ENCODE measurements at places on chromosomes 16 and 17. TPM values are rescaled to one million over a fixed set of nuclear protein-coding genes. Genes with fewer than 3 reads are reported as not detected.

DNA sequence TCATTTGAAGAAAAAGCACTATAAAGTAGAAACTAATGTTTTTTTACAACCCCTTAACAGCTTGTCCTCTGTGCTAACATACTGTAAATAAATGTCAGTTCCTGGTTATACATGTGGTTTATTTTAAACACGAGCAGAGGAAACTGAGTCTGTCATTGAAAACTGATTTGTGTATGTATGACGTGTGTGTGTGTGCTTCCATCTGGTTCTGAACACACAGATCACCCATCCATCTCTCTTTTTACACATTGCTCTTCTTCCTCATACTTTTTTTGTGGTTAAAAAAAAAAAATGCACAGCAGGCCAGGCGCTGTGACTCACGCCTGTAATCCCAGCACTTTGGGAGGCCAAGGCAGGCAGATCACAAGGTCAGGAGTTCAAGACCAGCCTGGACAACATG, 49.5 kb downstream of the ZNF423 start:
- peaks cover 9% of the 10 kb centered on the region for H3K4me1 ChIP-seq
- no peaks in the 10 kb centered on the region for H3K27me3 ChIP-seq
- no peak for DNase-seq

DNA sequence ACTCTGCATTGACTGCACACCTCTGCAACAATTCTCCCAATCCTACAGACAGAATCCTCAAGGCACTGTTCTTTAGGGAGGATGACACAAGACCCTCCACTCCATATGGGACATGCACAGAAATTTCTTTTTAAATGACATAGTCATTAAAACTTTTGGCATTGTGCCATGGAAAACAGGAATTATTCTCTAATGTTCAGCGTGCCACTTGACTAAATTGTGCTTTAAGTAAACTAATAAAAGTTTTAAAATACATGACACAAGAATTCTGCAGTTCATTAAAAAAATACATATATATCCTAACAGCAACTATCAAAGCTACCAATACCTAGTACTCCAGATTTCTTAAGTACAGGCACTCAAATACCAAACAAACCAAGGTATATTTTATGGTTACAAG, 16.0 kb downstream of the CEP112 start:
- H3K36me3 ChIP-seq, result no peaks in the 10 kb centered on the region
- no peak for DNase-seq
- H3K27me3 ChIP-seq, result no peaks in the 10 kb centered on the region

GRCh38 chr17:81866440-81867169, 4.5 kb downstream of the ARHGDIA start:
- H3K27ac ChIP-seq, result peak overlapping the region; percentile 99
- no peaks in the 10 kb centered on the region for H3K27me3 ChIP-seq
- DNase-seq, result no peak
- H3K4me1 ChIP-seq, result peaks cover 86% of the 10 kb centered on the region
- H3K4me3 ChIP-seq, result no peak overlapping the region
- H3K36me3 ChIP-seq, result peaks cover 4% of the 10 kb centered on the region

- H3K36me3 ChIP-seq, result no peaks in the 10 kb centered on the region
- DNase-seq, result no peak
- H3K4me1 ChIP-seq, result no peaks in the 10 kb centered on the region
- H3K4me3 ChIP-seq, result no peak overlapping the region
- no peak overlapping the region for H3K27ac ChIP-seq
Measured at GRCh38 chr17:65277576-65277975, 140.4 kb downstream of the RGS9 start.

GRCh38 chr16:54106057-54106456, 180.5 kb downstream of the IRX3 start:
- H3K27ac ChIP-seq, result no peak overlapping the region
- DNase-seq, result no peak
- H3K4me1 ChIP-seq, result no peaks in the 10 kb centered on the region
- H3K4me3 ChIP-seq, result no peak overlapping the region

GRCh38 chr17:39927101-39927928, at the start of the genes LRRC3C and ORMDL3:
TSS of gene LRRC3C (plus strand) at chr17:39927732. CDS start at chr17:39941524, 13,792 bp downstream.
TSS of gene ORMDL3 (minus strand) at chr17:39927601. CDS start at chr17:39924203, 3,398 bp downstream.
- H3K27me3 ChIP-seq, result no peaks in the 10 kb centered on the region
- H3K36me3 ChIP-seq, result no peaks in the 10 kb centered on the region
- H3K27ac ChIP-seq, result peak within 1 kb of the TSS; percentile 90
- DNase-seq, result peak; percentile 96
- H3K4me1 ChIP-seq, result peaks cover 35% of the 10 kb centered on the region
- peak within 1 kb of the TSS; percentile 91 for H3K4me3 ChIP-seq

GRCh38 chr17:76439314-76439928, 13.5 kb downstream of the UBE2O start:
- H3K4me1 ChIP-seq, result no peaks in the 10 kb centered on the region
- H3K4me3 ChIP-seq, result no peak overlapping the region
- no peaks in the 10 kb centered on the region for H3K36me3 ChIP-seq
- H3K27ac ChIP-seq, result no peak overlapping the region
- no peaks in the 10 kb centered on the region for H3K27me3 ChIP-seq
- no peak for DNase-seq

DNA sequence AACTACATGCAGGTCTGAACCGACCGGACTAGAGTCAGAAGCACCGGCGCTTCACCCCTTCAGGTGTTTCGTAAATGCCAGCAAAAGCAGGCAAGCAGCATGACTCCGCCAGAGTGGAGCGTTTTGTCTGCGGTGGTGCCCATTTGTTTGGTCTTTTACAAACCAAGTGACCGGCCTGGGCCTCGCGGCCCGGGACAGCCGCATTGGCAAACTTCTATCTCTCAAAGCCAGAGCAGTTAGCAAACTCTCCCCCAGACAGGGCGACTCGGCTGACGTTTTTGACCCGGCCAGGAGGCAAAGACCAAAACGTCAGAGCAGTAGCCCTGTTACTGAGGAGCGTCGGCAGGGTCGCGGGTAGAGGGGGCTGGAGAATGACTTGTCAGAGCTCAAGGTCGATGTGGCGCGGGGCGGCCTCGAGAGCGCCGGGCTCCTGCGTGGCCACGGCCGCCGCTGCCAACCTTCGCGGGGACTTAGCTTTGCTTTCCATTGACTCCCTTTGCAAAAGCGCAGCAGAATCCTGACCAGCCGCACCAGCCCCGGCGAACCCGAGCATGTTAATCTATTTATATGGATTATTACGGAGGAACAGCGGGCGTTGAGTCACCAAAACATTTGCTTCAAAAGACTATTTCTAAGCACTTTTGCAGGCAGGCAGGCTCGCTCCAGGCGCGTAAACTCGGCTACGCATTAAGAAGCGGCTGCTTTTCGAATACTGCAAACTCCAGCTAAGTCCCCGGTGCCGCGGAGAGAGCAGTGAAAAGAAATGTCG, 763 bp upstream of the SOX9 start:
- H3K4me3 ChIP-seq, result peak overlapping the region; percentile 62
- H3K4me1 ChIP-seq, result peaks cover 51% of the 10 kb centered on the region
- no peaks in the 10 kb centered on the region for H3K36me3 ChIP-seq

- no peaks in the 10 kb centered on the region for H3K27me3 ChIP-seq
- no peak overlapping the region for H3K4me3 ChIP-seq
- no peak for DNase-seq
- H3K4me1 ChIP-seq, result no peaks in the 10 kb centered on the region
Measured at GRCh38 chr16:62549875-62550274, 513.6 kb upstream of the CDH8 start.

GRCh38 chr17:31842195-31843069, 16.6 kb downstream of the COPRS start:
- DNase-seq, result peak; percentile 78
- peaks cover 14% of the 10 kb centered on the region for H3K4me1 ChIP-seq
- no peaks in the 10 kb centered on the region for H3K27me3 ChIP-seq
- no peak overlapping the region for H3K4me3 ChIP-seq

- no peak overlapping the region for H3K4me3 ChIP-seq
- H3K27ac ChIP-seq, result no peak overlapping the region
- peaks cover 24% of the 10 kb centered on the region for H3K36me3 ChIP-seq
- H3K27me3 ChIP-seq, result no peaks in the 10 kb centered on the region
Measured at GRCh38 chr16:66569827-66570405, 3.7 kb downstream of the CMTM1 start.

- H3K4me1 ChIP-seq, result peaks cover 6% of the 10 kb centered on the region
- no peak for DNase-seq
Measured at GRCh38 chr16:13919330-13919682, 648 bp upstream of the ERCC4 start.

DNA sequence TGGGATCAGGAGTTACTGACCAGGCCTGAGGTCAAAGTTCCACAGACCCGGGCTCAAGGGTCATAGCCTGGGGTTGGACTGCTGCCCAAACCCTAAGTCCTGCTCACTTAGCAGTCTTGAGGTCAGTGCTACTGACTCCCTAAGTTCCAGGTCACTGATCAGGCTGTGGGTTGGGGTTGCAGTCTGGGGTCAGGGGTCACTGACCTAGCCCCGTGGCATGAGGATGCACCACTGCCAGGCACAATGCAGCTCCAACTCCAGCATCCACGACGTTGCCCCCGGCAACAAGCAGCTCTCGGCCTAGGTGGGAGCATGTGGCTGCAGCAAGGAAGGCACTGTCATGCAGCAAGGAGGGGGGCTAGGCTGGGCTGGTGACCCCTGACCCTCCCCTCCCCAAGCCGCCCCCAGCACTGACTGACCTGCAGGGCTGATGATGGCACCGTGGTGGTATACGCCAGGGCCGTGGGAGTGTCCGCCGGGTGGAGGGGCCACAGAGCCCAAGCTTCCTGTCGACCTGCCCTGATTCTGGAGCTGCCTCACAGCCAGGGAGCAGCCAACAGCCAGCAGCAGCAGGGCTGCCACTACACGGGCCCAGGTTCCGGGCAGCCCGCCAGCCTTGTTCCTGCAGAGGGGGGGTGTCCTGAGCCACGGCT, 1.1 kb downstream of the GGT6 start:
- peak; percentile 51 for DNase-seq
- H3K27ac ChIP-seq, result peak overlapping the region; percentile 85
- peaks cover 12% of the 10 kb centered on the region for H3K4me1 ChIP-seq
- H3K36me3 ChIP-seq, result no peaks in the 10 kb centered on the region

DNA sequence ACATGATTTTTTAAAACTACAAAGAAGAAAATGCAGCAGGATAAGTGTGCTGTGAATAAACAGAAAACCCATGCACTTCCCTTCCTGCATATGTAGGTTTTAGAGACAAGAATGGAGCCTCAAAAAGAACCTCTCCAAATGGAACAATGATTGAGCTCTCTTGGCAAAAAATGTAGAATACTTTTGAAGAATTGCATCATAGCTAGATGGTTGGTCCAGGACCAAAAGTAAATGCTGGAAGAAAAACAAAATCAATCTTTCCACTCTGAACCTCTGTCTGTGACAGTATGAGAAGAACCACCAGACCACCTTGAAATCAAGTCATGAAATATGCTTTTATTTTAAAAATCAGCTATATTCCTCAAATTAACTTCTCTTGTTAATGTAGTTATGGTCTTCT, 17.5 kb downstream of the HELZ start:
- no peaks in the 10 kb centered on the region for H3K27me3 ChIP-seq
- no peaks in the 10 kb centered on the region for H3K4me1 ChIP-seq
- H3K36me3 ChIP-seq, result no peaks in the 10 kb centered on the region
- H3K4me3 ChIP-seq, result no peak overlapping the region

DNA sequence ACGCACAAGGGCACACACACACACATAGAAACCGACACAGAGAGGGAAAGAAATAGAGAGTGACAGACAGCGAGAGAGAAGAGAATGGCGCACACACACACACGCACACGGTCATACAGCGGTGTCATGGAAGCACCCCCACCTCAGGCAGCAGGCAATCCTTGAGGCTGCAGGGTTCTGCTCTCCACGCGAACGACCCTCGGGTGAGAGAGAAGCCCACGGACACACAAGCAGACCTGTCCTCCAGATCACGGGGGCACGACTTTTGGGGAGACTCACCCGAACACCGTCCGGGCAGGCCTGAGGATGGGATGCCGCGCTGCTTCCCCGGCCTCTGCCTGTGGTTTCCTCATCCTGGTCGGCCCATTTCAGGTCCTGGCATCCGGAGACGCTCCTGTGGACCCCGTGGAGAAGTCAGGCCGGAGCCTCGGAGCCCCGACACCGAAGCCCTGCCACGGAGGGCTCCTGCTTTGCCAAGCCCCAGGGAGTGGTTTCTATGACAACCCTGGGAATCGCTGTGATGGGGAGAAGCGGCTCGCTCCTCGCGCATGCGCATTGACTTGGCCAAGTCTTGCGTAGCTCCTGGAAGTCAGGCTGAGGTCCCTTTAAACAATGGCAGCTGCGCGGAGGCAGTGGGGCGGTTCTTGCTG, 118.2 kb upstream of the KCNJ18 start:
- no peaks in the 10 kb centered on the region for H3K4me1 ChIP-seq
- H3K36me3 ChIP-seq, result no peaks in the 10 kb centered on the region
- no peaks in the 10 kb centered on the region for H3K27me3 ChIP-seq
- DNase-seq, result peak; percentile 38
- no peak overlapping the region for H3K4me3 ChIP-seq

DNA sequence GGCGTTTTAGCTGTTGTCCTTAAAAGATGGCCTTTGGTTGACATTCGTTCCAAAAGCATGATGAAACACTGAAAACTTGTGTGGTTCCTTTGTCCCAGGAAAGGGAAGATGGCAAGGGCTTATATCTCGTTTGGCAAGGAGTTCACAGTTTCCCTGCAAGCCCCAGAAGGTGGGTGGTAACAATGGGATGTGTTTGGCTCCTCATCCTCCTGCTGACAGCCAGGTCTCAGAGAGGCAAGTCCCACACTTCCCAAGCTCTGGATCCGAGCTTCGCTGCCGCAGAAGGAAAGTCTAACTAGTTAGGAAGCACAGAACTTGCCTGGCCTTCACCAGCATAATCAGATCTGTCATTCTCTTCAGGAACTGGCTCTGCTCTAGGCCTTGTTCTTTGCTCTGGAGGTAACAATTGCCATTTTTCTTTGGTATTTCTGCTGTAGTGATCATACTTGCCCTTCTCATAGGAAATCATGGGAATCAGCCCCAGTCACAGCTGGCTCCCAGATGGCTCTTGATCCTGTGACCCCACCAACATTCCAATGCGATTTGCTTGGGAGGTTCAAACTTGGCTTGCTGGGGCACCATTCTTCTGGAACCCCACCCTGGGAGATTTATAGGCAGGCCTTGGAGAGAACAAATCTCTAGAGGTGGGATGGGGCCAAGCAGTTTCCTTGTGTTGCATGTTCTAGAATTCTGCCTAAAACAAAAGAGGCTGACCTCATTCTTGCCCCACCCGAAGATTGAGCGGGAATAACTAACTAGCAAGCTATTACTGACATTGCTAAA, 17.9 kb downstream of the KPNA2 start:
- H3K4me1 ChIP-seq, result no peaks in the 10 kb centered on the region
- H3K4me3 ChIP-seq, result no peak overlapping the region
- H3K27ac ChIP-seq, result peak overlapping the region; percentile 42
- no peak for DNase-seq

DNA sequence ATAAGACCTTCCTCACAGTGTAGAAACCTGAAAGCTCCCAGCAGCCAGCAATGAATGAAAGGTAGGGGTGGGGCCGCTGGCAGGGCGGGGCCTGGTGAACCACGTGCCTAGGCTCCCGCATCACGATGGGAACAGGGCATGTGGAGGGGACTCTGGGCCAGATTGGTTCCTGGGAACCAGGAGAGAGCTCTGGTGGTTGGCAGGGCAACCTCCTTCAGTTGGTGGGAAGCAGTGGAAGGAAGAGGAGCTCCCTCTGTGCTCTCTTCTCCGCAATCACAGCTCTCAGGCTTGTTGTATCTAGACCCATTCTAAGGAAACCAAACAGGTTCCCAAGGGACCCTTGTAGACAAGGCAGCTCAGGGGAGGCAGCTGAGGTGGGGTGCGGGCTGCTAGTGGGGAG, 10.5 kb downstream of the GGA2 start:
- H3K36me3 ChIP-seq, result no peaks in the 10 kb centered on the region
- peaks cover 44% of the 10 kb centered on the region for H3K4me1 ChIP-seq
- H3K4me3 ChIP-seq, result no peak overlapping the region
- no peaks in the 10 kb centered on the region for H3K27me3 ChIP-seq
- no peak overlapping the region for H3K27ac ChIP-seq

Gene SMIM36
- not detected for total RNA-seq

Gene UBE2O
- 19.1 TPM for total RNA-seq

Gene LLGL2
- total RNA-seq, result 1,573 TPM

Gene KRTAP4-5
- not detected for total RNA-seq

Gene HSPB9
- total RNA-seq, result not detected
